GM04503 (cell line): ENCODE measurements at places on chromosomes 4 and X.

- DNase-seq: no peak
Observed at GRCh38 chrX:9498236-9498635, 33.4 kb downstream of the TBL1X start.

DNA sequence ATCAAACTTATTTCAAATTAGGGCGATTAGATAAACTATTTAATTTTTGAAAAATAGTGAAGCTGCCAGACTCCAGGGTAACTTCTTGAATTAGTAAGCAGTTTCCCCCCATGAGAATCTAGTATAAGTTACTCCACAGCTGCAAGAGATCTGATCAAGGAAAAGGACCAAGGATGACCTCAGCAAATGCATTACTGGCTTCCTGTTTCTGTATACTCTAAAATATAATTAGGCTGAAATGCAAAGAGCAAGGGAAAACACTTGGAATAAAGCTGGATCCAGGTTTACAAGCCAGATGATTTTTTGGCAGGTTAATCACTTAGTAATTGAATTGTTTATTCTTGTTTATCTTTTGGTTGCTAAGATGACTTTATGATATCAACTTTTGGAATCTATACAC lies 13.4 kb upstream of the P2RY10 start:
- no peak for DNase-seq

DNA sequence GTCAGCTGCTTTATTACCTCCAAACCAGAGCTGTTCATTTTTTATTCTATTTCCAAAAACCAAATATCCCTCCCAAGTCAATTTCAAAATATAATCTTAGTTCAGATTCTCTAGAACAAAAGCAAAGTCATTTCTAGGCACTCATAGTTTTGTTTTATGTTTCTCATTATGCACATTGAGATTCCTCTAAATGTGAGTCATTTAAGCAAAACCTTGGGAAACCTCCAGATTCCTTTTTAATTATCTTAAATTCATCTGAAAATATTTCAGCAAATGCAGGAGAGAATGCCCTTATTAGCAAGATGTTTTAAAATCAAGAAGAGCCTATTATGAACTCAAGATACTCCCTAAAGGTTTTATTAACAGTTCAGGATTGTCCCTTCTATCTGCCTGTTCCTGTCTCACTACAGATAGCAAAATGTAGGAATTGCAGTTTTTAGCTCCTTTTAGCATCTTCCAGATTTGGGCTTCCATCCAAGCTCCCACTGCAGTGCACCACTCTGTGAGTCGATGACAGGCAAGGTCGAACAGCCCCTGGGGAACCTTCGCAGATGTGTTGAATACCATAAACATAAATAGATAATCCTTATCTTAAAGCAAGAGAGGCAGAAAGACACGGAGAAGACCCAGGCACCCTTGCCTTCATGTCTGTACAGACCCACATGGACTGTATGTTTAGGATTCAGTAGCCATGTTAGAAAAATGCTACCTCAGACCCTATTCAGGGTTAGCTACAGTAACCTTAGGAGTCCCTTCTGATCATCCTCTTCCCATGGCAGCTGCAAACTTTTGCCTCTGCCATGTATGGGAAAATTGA lies 11.3 kb upstream of the SLC9A7 start:
- no peak for DNase-seq

DNA sequence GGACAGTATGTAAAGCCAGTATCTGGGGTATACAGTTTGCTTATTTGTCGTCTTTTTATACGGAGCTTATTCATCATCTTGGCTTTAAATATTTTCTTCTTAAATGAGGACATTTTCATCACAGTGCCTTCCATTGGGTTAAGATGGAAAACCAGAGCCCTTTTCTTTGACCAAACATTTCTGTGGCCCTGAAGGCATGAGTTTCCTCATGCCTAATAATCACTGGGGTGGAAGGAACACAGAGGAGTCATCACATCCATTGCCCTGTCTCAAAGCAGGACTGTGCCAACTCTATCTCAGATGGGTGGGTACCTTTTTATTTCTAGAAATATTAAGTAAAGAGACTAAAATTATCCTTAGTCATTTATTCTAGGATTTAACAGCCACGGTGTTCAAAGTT lies 40.0 kb downstream of the CHRDL1 start:
- no peak for DNase-seq

DNA sequence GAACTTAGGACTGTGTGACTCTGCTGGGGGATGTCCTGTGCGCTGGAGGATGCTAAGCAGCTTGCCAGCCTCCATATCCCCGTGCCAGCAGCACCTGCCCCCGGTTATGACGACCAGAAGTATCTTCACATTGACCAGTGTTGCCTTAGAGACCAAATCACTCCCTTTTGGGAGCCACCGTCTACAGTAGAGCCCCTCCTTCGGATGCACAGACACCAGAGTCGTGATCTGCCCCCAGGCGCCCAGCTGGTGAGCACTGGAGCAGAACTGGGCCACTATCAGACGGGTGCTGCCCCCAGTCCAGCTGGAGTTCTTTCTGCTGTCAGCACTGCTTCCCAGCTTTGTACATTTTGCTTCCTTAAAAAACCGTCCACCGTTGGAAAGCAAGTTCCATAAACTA lies 30.0 kb upstream of the TADA2B start:
- no peak for DNase-seq

- DNase-seq: no peak
Observed at GRCh38 chr4:71366766-71367165, 27.9 kb downstream of the SLC4A4 start.
